ENCODE measurements at places on chromosomes 4 and X.

DNA sequence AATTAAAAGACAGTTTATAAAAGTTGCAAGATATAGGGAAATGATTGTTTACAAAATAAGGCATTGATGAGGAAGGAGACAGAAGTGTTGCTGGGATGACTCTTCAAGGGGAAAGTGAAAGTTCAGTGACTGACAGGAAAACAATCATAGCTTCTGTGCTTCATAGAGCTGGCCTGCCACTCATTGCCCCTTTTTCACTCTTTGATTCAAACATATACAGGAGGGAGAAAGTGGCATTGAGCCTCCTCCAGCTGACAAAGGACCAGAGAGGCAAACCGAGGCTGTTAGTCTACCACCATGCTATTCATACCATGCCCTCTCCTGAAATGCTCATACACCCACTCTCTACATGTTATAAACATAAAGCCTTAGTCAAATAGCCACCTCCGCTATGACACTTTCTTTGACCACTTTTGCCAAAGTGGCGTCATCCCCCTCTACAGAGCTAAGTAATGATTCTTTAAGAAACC is 79.2 kb upstream of the ATOH1 start:
- no peak for DNase-seq

DNA sequence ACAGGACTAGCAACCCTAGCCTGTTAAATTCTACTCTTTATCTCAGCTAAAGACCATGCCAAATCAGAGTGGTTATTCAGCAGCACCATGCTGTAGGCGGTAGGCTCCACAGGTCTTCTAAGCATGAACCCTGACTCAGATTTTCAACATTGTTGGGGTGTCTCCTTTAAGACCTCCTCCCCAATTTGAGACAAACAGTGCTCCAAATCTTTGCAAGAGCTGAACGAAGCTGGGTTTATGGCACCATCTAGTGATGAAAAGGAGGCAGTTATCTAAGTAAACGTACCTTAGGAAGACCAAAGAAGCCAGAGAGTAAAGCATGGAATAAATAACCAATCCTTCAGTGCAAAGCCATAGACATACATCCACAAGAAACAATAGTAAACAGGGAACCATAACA is 334.5 kb upstream of the SLC7A11 start:
- no peak for DNase-seq

GRCh38 chrX:118751950-118752783 is 24.8 kb downstream of the IL13RA1 start:
- no peak for DNase-seq

DNA sequence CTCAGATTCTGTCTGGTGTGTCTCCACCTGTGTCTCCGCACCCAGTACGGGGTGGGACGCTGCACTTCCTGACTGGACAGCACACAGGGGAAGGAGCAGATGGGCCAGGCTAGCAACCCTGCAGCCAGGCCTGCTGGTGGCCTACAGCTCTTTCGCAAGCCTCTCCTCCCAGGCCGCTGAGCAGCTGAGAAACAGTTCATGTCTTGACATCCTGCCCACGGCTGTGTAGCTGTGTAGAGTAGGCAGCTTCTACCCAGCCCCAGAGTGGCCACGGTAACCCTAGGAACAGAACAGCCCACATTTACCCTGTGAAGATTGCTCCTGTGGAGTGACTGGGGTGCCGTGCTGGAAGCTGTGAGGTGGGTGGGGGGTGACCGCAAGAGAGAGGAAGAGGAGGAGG is 38.9 kb downstream of the CCNQ start:
- no peak for DNase-seq

- DNase-seq, result no peak
These were observed 6.2 kb upstream of the AFF1 start for GRCh38 chr4:86928400-86929255.

DNA sequence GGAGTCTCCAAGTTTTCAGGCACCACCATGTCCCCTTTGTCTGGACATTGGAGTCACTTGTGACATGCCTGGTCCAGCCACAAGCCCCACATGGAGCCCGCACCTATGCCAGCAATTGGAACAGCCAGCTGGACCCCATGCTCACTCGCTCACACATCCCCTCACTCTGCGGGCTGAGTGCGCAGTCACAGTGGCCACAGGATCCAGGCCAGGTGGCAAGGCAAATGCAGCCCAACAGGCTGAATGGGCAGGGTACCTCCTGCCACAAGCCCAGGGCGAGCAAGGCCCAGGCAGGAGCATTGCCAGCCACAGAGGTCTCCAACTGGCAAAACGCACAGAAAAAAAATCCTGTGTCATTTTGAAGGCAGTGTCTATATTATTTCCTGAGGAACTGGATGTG is 82.0 kb downstream of the ANXA10 start:
- no peak for DNase-seq

DNA sequence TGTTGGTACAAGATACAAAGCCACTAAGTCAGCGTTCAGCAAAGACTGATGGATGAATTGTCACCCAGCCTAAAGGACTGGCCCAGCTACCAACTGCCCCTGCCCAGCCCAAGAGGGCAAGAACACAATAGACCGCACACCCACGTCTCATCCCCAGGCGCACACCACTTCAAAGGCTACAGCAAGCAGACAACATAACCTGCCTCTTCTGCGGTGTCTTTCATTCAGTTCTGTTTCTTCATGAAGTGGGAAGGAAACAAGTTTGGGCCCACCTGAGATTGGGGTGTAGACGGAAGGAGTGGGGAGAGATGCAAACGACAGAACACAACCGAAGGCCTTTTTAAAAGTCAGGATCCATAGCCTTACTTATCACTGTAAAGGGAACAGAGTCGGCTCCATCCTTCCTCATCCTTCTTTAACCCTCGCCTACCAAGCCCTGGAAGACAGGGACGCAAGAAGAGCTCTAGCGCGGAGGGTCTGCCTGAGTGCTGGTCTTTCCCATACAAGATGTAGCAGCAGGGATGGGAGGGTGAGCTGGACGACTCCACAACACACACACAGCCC is 691 bp downstream of the SCARB2 start:
- DNase-seq, result no peak

DNA sequence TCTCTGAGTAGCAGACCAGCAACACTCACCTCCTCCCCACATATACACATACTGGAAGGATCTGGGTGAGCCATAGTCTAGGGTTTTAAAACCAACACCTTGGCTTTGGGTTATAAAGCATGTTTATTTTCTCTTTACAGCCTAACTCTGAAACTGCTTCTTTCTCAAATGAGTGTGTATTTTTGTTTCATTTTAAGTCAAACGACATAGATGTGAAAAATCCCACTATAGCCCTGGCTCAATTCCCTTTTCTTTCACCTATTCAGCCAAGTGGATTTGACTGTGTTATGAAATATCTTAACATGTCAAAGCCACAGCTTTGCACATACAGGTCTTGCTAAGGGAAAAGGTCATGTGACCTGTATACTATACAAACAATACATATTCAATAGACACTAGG is 13.8 kb downstream of the NEXMIF start:
- no peak for DNase-seq

DNA sequence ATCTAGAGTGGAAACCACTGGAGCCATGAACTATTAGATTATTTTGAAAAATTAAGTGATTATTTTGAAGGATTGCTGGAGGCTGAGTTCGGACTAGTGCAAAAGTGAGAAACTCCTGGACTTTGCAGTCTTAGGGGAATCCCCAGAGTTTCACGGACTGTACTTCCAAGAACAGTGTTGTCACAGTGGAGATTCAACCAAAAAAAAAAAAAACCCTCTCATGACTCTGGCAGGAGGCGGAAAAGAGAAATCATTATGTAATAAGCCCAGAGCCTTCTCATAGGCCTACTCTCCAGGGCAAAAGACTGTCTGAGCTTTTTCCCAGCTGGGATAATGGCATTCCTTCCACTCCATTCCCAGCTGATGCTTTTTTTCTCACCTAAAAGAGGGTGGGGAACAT is 16.8 kb upstream of the C4orf51 start:
- no peak for DNase-seq

GRCh38 chrX:40727093-40727492 is 8.2 kb downstream of the MED14 start:
- DNase-seq, result no peak

GRCh38 chrX:77953708-77954107 is 15.7 kb downstream of the PGAM4 start:
- DNase-seq, result no peak

DNA sequence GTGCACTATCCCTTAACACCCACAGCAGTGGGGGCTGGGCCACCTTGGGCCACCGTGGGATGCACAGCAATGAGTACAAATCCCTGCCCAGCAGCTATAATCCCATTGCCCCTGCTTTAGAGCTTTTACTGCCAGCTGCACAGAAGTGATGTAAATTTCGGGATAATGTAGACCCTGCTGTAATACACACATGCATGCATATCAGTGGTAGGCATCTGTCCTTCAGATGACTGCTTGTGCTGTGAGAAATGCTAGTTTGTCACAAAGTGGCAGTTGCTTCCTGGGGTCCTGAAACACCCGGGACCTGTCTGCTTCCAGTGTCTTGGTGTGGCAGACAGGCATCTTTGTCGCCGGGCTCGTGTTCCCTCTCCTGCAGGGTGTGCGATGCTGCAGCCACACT is 14.1 kb downstream of the NSG1 start:
- no peak for DNase-seq

- no peak for DNase-seq
These were observed 43.9 kb downstream of the DCTD start for GRCh38 chr4:182873289-182873688.

DNA sequence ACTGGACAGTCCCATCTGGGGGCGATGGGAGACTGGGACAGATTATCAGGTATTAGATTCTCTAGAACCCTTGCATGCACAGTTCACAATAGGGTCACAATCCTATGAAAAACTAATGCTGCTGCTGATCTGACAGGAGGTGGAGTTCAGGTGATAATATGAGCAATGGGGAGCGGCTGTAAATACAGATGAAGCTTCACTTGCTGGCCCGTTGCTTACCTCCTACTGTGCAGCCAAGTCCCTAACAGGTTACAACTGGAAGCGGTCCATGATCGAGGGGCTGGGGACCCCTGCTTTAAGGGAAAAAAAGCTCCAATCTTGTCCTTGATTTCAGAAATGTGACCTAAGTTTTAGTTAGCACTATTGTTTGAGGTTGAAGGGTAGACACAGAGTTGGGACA is 175.2 kb downstream of the ZNF330 start:
- DNase-seq, result no peak

DNA sequence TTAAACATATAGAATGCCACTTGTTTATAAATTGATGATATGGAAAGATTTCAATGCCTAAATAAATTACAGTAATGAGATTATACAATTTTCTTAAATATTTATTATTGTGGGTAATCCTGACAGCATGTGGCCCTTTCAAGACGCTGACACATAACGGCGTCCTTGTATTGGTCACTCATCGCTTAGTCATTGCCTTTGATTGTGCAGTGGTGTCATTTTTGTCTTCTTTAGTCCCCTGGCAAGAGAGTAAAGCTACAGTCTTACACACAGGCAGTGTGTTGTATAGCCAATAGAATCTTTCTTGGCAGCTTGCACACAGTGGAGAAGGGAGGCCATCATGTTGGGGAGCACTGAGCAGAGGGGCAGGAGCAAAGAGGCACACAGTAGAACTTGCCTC is 361.8 kb upstream of the GALNT7 start:
- DNase-seq, result no peak

GRCh38 chr4:41878991-41879491 is 56.2 kb upstream of the TMEM33 start:
- DNase-seq, result no peak

- no peak for DNase-seq
These were observed 227.2 kb upstream of the PSAPL1 start for GRCh38 chr4:7661846-7662506.

DNA sequence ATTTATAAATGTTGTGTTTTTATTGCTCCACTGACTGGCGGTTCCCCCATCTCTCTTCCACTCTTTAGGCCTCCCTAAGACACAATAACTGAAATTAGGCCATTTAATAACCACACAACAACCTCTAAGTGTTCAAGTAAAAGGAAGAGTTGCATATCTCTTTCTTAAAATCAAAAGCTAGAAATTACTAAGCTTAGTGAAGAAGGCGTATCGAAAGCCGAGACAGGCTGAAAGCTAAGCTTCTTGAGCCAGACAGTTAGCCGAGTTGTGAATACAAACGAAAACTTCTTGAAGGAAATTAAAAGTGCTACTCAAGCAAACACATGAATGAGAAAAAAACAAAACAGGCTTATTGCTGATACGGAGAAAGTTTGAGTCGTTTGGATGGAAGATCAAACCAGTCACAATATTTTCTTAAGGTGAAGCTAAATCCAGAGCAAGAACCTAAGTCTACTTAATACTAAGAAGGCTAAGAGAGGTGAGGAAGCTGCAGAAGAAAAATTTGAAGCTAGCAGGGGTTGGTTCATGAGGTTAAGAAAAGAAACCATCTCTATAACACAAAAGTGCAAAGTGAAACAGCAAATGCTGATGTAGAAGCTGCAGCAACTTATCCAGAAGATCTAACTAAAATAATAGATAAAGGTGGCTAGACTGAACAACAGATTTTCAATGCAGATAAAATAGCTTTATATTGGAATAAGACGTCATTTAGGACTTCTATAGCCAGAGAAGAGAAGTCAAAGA is 194.0 kb upstream of the TTC29 start:
- no peak for DNase-seq

- DNase-seq, result no peak
These were observed 99.1 kb upstream of the AFAP1 start for GRCh38 chr4:8038719-8039251.

DNA sequence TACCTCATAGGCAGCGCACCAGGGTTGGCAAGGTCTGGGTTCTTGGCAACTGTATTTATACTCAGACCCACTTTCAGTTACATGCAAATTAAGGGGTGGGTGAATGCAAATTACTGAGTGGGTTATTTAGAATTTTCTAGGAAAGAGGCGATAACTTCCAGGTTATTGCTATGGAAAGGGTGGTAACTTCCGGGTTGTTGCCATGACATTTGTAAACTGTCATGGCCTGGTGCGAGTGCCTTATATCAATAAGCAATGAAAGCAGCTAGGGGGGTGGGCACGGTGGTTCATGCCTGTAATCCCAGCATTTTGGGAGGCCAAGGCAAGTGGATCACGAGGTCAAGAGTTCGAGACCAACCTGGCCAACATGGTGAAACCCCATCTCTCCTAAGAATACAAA is 57.5 kb upstream of the SLC7A3 start:
- no peak for DNase-seq

GRCh38 chr4:1726146-1726934 is 5.0 kb downstream of the TACC3 start:
- DNase-seq, result peak; percentile 60

GRCh38 chr4:15799701-15800100 is 21.6 kb downstream of the CD38 start:
- DNase-seq, result no peak

DNA sequence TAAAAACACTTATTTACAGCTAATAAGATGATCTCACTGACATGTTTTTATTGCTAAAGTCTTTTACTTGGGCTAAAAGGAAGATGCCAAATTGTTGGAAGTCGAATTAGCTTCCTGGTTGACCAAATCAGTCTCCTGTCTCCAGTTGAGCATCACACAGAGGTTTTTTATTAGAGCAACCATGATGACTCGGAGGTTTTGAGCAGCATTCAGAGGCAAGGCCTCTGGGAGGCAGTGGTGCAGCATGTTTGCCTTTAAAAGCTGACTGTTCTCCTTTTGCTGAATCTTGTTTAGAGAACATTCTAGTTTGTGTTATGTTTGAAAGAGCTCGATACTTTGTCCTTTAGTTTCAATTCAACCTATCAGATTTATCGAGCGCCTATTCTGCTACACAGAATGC is 2.1 kb downstream of the UCHL1 start:
- DNase-seq, result no peak

Measured in stimulated activated CD8-positive, alpha-beta memory T cell treated with anti-CD3 and anti-CD28 coated beads, Interleukin-15, amount 100 ng/mL, for 4 hours (primary cell).